Gastrocnemius medialis (tissue), 4 donors: ENCODE measurements at places on chromosomes 3 and 15.

DNA sequence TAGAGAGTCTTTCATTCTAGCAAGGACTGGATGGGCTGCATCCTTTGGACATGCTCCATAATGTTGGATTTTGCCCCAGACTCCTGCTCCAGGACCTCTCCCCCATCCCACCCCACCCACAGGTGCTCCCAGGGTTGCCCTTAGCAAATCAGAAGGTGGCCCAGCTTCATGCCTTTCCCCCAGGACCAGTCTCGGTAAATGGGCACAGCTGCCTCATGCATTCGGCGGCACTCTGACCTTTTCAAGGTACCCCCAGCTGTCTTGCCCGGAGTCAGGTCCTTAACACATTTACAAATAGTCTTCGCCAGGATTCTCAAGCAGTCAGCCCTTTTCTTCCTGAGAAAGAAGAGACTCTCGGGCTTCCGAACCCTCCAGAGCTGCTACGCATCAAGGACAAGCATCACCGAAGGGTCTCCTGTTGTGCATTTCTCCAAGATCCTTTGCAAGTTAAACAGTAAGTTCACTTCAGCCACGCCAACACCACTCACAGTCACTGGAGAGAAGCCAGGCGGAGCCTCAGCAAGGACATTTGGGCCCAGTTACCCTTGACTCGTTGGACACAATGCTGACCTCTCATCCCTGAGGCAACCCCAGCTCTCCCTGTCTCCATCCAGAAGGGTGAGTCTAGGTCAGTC, 287.8 kb downstream of the FAM43A start:
- DNase-seq: no peak

DNA sequence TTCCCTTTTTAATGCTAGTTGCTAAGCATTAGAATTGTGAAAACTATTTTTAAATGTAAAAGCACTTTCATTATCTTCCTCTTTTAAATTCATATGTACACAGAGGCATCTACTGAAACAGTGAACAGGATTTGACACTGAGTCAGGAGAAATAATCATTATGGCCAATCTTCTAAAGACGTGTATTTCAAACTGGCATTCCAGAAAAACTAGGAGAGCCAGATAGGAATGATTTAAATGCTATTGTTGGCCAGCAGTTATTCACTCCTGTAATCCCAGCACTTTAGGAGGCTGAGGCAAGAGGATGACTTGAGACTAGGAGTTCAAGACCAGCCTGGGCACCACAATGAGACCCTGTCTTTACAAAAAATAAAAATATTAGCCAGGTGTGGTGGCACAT, 67.6 kb upstream of the RAP2B start:
- DNase-seq: no peak

- no peak for DNase-seq
Observed at GRCh38 chr3:58324391-58325390, 8.0 kb upstream of the PXK start.

GRCh38 chr3:126865736-126866135, 117.2 kb upstream of the PLXNA1 start:
- no peak for DNase-seq

- no peak for DNase-seq
Observed at GRCh38 chr3:194817592-194817930, 131.9 kb downstream of the FAM43A start.

GRCh38 chr3:77460326-77460725, 420.4 kb downstream of the ROBO2 start:
- DNase-seq: no peak

GRCh38 chr3:35617370-35617769, 22.0 kb upstream of the ARPP21 start:
- no peak for DNase-seq

GRCh38 chr3:149291178-149291577, 42.3 kb downstream of the TM4SF18 start:
- DNase-seq: no peak
